CD4-positive, alpha-beta T cell treated with Interleukin-6 for 4 hours (primary cell): ENCODE measurements at places on chromosomes 12 and 14.

DNA sequence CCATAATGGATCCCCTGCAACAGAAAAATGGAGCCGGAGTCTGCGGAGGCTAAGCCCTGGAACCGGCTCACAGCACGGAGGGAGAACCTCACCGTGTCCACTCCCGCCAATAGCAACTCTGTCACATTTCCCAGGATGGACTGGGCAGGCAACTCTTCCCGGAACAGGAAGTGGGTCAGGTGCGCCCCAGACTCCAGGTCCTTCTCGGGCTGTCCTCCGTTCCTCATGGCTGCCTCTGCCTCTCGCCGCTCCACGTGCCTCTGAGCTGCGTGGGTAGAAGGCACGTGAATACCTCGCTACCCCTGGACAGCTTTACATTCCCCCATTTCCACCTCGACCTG lies 2.2 kb downstream of the CYP27B1 start:
- no peak for DNase-seq

GRCh38 chr12:53999559-54000115 lies 324 bp upstream of the HOXC9 start:
- DNase-seq: no peak

GRCh38 chr14:92012121-92012748 lies 27.6 kb downstream of the TRIP11 start:
- no peak for DNase-seq

DNA sequence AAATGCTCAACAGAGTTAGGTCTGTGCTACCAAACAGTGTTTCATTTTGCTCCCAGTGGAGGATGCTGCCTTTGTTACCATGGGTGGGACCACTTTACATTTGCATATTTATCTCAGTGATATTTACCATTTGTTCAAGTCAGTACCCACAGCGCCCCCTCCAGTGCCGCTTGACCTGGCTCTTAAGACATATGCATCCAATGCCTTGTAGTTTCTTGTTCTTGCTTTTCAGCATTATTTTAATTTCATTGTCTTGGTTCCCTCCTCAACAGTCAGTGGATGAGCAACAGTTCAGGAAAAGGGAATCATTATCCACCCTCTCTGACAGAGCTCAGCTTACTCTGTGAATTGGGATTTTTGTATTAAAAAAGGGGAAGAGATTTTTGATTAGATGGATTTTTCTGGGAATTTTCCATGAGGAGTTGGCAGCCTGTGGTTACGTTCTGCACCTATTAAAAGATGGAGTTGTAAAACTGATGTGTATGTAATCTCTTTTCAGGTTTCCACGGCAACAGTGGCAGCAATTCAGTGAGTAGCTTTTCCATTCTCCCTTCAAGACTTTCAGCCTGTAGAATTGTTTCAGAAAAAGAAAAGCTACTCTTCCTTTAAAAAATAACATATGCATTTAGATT lies 240.5 kb upstream of the DAAM1 start:
- no peak for DNase-seq

DNA sequence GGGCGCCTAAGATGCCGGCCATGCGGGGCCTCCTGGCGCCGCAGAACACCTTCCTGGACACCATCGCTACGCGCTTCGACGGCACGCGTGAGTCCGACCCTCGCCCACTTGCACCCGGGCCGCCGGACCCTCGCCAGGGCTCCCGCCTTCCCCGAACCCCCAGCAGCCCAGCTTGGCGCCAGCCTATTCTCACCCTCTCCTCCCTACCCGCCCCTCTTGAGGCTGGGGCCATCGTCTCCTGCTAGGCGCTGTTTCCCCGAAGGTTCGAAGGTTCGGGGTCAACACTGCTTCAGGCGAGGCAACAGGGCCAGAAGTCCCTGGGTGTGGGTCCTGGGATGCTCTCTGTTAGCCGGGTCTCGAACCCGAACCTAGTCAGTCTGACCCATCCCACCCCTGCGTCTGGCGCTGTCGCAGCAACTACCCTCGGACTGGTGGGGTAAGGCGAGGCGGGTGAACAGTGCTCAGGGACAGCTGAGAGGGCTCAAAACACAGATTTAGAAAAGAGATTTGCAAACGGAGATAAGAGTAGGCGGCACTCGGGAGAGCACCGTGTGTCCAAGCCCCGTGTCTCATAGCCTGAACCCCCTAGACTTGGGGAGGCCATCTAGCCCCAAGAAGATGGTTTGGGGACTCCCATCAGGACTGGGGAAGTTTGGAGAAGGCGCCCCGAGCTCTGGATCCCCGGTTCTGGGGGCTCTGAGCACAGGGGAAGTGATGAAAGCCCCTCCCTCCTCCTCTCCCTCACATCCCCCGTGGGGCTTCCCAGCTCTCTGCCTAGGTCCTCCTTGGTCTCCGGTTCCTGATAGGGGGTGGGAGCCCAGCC lies 787 bp downstream of the KCNH3 start:
- DNase-seq: peak; percentile 6

- DNase-seq: no peak
These were observed 465 bp upstream of the FGD4 start for GRCh38 chr12:32398816-32399369.

DNA sequence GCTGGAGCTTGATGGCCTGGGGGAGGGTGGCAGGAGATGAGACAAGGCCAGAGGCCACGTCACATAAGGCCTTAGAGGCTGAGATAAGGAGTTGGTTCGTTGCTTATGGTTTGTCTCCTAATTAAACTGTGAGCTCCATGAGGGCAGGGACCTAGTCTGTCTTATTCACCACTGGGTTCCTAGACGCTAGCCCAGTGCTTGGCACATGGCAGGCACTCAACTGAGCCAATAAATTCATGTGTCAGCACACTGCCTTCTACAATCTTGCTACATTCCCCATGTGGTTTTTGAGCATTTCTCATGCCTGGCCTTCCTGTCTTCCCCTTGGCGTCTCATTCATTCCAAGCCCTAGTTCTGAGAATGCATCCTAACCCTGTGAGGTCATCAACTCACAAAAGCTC lies 92.5 kb upstream of the MED13L start:
- no peak for DNase-seq

GRCh38 chr12:122159882-122160281 lies 14.1 kb downstream of the IL31 start:
- no peak for DNase-seq

GRCh38 chr12:106918746-106919145 lies 37.0 kb upstream of the TMEM263 start:
- no peak for DNase-seq

- no peak for DNase-seq
These were observed 27.8 kb downstream of the HSPB8 start for GRCh38 chr12:119206348-119207062.

DNA sequence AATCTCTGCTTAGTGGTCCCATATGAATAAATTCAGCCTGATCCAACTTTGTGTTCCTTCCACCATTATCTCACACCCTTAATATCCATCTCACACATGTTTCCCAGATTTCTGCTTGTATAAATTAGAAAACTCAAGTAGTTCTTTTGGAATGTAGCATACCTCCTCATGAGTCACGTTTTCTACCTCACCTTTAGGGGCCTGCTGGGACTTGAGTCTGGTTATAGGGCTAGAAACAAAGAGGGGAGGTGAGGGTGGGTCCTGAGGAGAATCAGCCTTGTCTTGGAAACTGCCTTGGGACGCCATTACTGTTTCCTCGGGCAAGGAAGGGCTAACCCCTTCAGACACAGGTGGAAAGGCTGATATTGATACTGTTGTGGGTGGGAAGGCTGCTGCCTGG lies 51.1 kb downstream of the EMP1 start:
- DNase-seq: no peak

DNA sequence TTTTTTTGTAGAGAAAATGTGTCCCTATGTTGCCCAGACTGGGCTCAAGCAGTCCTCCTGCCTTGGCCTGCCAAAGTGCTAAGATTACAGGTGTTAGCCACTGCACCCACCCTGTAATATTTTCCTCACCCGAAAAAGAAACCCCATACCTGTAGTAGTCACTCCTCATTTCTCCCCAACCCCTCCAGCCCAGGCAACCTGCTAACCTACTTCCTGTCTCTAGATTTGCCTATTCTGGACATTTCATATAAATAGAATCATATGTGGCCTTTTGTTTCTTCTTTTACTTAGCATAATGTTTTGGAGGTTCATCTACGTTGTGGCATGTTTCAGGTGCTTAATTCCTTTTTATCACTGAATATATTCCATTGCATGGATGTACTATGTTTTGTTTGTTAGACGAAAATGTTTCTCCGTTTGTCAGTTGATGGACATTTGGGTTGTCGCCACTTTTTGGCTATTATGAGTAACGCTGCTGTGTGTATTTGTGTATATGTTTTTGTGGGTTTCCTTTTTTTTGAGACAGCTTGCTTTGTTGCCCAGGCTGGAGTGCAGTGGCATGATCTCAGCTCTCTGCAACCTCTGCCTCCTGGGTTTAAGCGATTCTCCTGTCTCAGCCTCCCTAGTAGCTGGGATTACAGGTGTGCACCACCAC lies 6.2 kb downstream of the ANKRD13A start:
- DNase-seq: peak; percentile 34

DNA sequence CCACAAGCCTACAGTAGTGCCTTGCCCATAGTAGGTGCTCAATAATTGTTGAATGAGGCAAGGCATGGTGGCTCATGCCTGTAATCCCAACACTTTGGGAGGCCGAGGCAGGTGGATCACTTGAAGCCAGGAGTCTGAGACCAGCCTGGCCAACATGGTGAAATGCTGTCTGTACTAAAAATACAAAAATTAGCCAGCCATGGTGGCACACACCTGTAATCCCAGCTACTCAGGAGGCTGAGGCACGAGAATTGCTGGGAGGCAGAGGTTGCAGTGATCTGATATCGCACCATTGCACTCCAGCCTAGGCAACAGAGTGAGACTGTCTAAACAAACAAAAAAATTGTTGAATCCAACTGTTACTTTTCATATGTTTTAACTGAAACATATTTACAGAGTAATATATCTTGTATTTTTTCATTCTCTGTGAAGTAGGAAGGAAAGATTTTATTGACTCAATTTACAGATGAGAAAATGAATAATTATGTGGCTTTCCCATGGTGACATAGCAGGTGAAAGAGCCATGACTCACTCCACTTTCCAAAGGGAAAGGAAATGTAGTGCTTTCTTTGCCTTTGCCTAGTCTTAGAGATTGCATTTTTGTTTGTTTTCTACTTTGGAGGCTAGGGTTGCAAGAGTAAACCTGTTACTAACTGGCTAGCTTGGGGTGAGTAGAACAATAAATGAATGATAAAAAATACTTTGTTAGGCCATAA lies 95.4 kb upstream of the SLC38A4 start:
- DNase-seq: no peak

GRCh38 chr12:102527171-102527720 lies 46.9 kb upstream of the IGF1 start:
- no peak for DNase-seq

DNA sequence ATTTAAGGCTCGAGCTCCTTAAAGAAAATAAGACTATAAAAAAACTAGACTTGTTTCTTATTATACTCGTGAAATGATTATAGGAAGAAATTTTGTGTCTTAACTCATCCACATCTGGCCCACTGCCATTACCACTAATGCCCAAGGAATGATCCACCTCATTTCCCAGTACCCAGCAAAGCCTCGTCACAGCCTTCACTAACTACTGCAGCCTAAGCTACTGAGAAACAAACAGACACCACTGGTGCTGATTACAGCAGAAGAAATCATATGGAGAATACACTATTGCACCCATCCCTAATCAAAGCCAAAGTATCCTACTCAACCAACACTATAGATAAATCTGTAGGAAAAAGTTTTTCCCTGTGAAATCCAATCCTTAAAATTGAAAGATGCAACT lies 205.3 kb upstream of the NAV3 start:
- no peak for DNase-seq

GRCh38 chr12:28349196-28349595 lies 158.9 kb downstream of the CCDC91 start:
- DNase-seq: no peak

DNA sequence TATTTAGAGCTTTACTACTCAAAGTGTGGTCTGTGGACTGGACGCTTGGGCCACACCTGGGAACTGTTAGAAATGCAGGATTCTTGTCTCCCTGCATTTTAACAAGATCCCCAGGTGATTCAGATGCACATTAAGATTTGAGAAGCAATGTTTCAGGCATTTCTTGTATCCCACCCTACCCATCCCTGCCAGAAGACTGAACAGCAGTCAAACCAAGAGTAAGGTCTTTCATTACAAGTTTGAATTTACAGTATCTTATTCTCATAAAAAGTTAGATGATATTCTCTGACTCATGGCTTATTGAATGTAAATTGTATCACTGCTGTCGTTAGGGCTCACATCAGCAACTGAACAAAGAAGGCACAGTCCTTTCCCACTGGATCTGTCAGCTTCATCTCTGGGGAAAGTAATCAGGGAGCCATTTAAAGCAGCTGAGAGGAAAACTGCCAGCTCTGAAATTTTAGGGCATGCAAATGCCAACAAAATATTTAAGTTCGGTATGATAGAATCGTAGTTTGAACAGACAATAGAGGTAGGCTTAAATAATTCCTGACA lies 141.1 kb downstream of the AKAP6 start:
- DNase-seq: no peak

DNA sequence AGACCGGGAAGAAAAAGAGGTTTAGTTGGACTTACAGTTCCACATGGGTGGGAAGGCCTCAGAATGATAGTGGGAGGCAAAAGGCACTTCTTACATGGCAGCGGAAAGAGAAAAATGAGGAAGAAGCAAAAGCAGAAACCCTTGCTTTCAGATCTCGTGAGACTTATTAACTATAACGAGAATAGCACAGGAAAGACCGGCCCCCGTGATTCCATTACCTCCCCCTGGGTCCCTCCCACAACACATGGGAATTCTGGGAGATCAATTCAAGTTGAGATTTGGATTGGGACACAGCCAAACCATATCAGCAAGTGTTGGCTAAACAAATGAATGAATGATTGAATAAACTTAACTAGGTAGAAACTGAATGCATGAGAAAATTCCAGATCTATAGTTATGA lies 85.3 kb upstream of the PARP11 start:
- no peak for DNase-seq

DNA sequence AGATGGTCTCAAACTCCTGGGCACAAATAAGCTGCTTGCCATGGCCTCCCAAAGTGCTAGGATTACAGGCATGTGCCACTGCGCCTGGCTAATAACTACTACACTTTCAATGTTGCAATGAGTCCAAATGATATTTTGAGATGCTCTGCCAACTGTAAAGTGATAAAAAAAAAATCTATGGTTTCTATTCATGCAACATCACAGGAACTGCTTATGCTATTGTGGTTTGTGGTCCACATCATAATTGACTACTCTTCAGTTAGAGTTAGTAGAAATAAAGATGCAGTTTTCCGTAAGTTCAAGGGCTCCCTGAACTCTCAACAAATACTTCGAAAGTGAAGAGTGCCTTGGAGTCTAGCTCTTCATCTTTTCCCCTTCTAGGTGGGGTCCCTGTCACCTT lies 239.4 kb downstream of the C12orf75 start:
- no peak for DNase-seq

DNA sequence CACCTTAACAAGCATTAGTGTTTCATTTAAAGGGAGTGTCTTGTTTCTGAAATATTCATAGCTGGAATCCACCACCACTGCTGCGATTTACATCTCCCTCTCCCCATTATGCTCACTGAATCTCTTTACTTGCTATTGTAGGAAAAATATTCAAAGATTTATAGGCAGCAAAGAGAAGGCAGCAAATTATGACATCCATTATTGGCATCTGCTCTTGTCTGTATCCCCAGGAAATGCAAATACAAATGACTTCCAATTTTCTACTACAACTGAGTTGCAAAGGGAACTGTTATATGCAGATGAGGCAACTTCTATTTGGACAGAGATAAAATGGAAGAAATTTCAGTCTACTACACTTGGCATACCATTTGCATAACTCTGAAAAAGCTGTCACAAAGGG lies 88.4 kb upstream of the PRKD1 start:
- DNase-seq: no peak
